ENCODE measurements at places on chromosomes 1 and 21. TPM values are rescaled to one million over a fixed set of nuclear protein-coding genes. Genes with fewer than 3 reads are reported as not detected.

The S100A5 gene
- not detected for total RNA-seq

DNA sequence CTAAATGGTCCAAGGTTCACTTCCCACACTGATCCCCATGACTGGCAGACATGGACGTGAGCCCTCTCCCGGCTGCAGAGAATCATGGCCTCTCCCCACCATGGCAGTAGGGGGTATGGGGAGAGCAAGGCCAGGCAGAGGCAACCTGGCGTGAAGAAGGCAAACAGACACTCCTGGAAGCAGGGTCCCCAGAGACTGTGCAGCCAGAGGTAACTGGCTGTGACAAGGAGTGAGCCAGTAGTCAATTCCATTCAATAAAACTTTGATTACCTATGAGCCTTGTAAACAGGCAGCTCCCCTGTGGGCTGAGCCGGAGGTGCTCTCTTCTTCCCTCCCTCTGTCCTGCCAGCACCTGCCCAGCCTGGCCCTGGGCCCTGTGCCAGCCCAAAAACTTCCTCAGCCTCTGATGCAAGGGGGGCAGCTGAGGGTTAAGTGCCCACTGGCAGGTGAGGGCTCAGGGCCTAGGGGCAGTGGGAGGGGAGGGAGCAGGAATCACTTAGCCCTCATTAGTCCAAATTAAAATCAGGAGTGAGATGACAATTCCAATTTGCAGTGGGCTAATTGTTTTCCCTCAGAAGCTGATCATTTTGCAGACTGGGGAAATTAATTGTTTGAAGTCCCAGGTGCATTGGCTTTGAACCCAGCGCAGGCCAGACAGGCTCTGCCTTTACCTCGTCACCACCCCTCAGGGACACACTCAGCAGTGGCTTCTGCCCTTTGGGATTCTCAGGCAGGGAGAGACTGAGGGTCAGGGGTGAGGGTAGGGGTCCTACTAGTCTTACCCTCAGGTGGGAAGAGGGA is 35.6 kb downstream of the LRRN2 start:
- DNase-seq, result no peak

DNA sequence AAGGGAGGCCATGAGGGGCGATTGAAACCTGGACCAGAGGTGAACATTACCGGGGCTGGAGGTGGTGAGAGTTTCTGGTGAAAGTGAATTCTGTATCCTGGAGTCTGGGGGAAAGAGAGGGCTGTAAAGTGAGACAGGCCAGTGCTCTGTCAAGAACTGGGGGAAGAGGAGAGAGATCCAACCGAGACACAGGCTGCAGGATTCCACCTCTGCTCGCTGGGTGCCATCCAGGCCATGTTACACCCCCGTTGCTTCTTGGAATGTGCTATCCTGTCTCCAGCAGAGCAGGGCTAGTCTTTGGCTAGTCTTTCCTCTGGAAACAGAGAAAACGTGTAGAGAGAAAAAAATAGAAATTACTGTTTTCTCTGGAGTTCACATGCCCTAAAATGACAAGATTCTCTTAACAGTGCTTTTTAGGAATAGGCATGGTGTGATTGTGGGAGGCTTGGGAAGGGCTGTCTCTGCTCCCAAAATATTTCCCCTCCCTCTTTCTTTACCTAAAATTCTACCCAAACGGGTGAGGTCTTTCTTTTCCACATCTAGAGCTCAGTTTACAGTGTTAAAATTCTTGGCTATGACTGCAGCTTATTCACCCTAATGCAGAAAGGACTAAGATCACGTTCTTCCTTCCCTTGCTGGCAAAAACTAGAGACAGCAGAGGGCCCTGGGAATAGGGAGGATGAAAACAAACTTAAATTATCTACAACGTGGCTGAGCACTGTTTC is 16.5 kb upstream of the OVAAL start:
- DNase-seq, result no peak

GRCh38 chr21:17488620-17489019 is 24.2 kb upstream of the CXADR start:
- no peak for DNase-seq

All from progenitor cell of endocrine pancreas (in vitro differentiated cells).